Activated naive CD4-positive, alpha-beta T cell (primary cell): ENCODE measurements at places on chromosomes 5 and 9.

GRCh38 chr5:133933670-133934295, 34.6 kb downstream of the C5orf15 start:
- DNase-seq: no peak

DNA sequence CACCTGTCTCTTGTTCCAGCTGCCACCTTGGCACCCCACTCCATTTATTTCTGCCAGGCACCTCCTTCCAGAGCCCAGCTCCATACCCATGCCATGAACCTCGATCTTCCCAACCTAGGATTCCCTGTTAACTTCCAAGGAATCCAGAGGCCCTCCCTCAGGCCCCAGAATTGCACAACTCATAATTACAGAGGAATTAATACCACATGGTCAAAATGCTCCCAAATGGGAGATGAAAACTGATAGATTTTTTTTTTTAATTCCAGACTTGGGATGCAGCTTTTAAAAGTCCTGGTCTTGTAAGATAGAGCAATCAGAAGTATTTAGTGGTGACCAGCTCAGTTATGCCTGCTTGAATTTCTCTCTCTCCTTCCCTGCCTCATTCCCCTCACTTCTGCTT, 96.2 kb upstream of the CCDC112 start:
- DNase-seq: no peak

- no peak for DNase-seq
Observed at GRCh38 chr9:127203681-127204327, 60.8 kb upstream of the GARNL3 start.

DNA sequence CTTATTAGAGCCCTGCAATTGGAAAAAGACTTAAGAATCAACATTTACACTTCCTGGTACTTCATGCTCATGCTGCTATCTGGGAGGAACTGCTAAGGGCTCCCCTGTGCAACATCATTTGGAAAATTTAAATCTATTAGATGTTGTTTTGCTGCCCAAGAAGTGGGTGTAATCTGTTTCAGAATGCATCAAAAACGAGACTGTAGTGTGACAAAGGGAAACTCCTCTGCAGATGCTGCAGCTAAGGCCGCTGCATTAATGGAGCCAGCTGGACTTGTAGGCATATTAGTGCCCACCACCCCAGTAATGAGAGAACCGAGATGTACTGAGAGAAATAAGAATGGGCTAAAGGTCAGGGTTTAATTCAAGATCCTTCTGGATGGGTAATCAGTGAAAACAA, 11.1 kb upstream of the PAIP1 start:
- DNase-seq: no peak

GRCh38 chr9:86516564-86516963, 162.4 kb upstream of the TUT7 start:
- no peak for DNase-seq

- peak; percentile 4 for DNase-seq
Observed at GRCh38 chr5:40436535-40437237, 243.0 kb upstream of the PTGER4 start.

DNA sequence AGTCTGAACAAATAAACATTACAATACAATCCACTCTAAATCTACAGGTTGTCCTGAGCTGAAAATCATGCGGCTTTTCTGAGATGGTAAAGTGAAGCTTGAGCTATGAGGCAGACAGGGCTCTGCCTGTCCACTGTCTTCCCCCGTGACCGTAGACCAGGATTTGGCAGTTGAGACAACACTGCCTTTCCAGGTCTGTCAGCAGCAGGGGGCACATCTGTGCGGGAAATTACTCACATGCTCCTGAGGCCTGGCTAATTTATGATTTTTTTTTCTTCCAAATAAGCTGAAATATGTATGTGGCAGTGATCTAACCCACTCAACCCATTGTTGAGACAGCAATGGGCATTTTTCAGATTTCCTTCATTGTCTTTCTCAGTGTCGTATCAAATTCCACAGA, 307.9 kb downstream of the FBXL7 start:
- no peak for DNase-seq

- no peak for DNase-seq
Observed at GRCh38 chr5:116459301-116459700, 115.3 kb downstream of the SEMA6A start.
